Esophagus squamous epithelium (tissue), 5 donors: ENCODE measurements at places on chromosomes 12 and 14. TPM values are rescaled to one million over a fixed set of nuclear protein-coding genes. Genes with fewer than 3 reads are reported as not detected.

- no peak for DNase-seq
Observed at GRCh38 chr12:121949648-121950397, 31.4 kb downstream of the CFAP251 start.

DNA sequence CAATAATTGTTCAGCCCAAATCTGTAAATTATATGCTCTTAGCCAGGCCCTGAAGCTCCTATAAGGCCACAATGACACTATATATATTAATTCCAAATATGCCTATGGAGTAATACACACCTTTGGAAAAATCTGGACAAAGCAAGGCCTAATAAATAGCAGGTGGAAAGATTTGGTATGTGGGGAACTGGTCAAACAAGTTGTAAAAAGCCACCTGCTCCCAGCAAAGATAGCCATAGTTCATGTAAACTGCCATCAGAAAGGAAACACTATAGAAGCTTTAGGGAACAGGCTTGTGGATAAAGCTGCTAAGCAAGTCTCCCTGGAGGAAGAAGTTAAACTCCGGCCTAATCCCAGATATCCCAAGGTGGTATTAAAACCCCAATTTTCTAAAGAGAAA lies 29.7 kb downstream of the PRMT8 start:
- no peak for DNase-seq

- DNase-seq, result no peak
Observed at GRCh38 chr12:57255916-57256315, 4.9 kb upstream of the STAC3 start.

GRCh38 chr12:94754653-94755052 lies 104.3 kb upstream of the TMCC3 start:
- DNase-seq, result no peak

DNA sequence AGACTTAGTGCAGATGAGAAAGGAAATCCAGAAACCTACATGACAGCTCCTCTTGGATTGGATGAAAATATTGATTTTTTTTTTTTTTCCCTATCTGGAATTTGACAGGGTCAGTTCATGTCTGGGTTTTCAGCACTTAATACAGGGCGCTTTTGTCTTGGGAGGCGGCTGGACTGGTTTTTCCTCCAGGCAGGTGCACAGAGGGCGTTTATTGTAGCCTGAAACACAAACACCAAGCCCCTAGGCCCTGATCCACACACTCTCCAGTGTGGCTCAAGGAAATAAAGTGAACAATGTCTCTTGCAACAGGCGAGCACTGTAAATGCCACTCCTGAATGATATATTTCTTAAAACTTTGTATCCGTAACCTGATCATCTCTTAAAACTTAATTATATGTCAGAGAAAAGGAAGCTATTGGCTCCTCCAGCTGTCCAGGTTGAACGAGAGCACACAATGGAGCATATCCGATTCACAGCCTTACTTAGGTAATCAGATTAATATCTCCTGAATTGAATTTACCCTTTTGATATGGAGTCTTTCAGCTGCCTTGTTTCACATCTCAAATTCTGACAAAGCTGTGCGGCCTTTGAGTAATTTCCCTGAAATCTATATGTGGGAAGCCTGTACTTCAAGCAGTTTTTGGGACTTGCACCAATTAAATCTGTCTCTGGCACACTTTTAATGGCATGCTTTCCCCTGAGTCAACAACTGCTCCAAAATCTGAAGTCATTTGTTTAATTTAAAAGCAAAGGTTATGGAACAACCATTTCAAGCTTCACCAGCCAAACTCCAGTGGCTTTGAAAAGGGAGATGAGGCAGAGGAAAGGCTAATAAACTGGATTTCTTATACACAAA lies 485.7 kb downstream of the ZFP36L1 start:
- no peak for DNase-seq

GRCh38 chr12:40980427-40980961 lies 207.6 kb upstream of the PDZRN4 start:
- no peak for DNase-seq

- no peak for DNase-seq
Observed at GRCh38 chr14:24809135-24809534, 175.1 kb upstream of the GZMB start.

DNA sequence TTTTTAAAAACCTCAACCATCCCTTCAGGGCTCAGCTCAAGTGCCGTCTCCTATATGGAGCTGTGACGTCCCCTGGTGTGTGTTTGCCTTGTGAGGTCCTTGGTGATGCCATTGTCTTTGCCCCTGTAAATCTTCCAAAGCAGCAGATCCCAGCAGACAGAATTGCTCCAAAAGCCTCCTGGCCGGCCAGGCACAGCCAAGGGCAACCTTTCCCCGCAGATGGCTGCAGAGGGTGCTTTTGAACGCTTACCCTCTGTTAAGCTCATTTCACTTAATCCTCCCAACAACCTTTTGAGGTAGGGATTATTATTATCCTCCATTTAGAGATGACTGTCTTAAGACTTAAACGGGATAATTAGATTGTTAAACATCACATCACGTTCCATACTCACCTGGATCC lies 51.4 kb downstream of the RFX4 start:
- DNase-seq, result no peak

DNA sequence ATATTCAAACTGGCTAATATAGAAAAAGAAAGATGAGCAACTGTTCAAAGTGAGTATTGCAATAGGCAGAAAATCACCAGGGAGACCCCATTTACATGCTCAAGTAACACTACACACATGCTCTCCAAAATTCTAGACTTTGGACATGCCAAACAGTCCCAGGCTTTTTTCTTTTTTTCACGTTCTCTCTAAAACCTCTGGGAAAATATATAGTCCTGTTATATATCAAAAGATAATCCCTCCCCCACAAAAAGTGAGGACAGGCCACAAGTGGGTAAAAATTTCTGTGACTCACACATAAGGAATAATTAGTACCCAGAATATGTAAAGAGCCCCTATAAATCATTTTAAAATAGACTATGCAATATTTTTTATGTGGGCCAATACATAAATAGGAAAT lies 55.2 kb downstream of the EFCAB11 start:
- DNase-seq, result no peak

DNA sequence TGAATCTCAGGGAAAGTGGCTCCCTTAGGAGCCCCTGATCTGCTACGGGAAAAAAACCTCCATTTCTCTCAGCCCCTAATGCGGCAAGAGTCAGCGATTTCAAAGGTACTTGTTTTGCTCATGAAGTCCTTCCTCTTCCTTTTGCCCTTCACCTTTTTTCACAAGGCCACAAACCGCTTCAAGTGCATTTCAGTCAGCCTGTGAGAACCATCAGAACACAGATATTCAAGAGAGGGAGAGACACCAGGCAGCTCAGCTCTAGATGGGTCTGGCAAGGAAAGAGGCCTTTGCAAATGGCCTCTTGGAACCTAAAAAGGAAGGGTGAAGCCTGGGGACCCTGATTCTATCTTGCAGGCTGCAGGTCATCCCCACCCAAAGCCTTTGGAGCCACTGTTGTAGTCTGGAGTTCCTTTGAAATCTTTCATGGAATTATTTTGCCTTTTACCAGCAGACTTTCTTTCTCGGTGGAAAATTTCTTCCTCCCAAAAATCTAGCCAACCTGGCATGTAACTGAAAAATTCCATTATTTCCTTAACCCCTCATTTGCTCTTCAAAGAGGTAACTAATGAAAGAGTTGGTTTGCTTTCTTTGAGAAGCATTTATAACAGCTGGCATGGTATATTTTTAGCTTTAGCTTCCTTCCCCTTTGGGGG lies 145.0 kb downstream of the SAMD4A start:
- DNase-seq, result no peak

GRCh38 chr14:33207467-33208017 lies 268.9 kb downstream of the NPAS3 start:
- no peak for DNase-seq

- DNase-seq, result no peak
Observed at GRCh38 chr12:70260646-70261045, 17.4 kb downstream of the CNOT2 start.

- DNase-seq, result no peak
Observed at GRCh38 chr12:59040043-59040442, 119.7 kb upstream of the LRIG3 start.

- DNase-seq, result no peak
Observed at GRCh38 chr14:105739331-105740102, 213.1 kb downstream of the TMEM121 start.

GRCh38 chr14:105356927-105357326 lies 41.4 kb upstream of the TEX22 start:
- no peak for DNase-seq

DNA sequence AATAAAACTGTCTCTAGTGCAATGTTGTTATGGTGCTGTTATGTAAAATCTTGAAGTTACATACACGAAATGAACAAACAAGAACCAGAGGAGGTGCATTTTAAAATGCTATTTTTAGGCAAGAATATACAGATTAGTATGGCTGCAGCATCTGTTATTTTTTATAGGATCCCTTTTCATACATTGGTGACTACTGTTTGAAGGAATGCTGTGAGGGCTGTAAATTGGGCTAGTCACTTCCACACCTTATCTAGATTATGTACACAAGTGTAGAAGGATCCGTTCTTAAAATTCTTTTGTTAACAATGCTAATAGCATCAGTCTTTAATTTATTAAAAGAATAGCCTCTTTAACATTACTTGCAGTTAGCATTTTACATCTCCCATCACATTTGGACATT lies 284.3 kb upstream of the MDGA2 start:
- DNase-seq, result no peak

- DNase-seq, result no peak
Observed at GRCh38 chr12:524167-524951, 64.6 kb downstream of the B4GALNT3 start.

GRCh38 chr12:49874142-49874897 lies 29.4 kb downstream of the FAIM2 start:
- DNase-seq, result no peak

GRCh38 chr12:120886199-120887018 lies 17.7 kb downstream of the SPPL3 start:
- DNase-seq, result no peak

GRCh38 chr14:86533834-86534233 lies 1003.9 kb downstream of the FLRT2 start:
- no peak for DNase-seq

- DNase-seq, result no peak
Observed at GRCh38 chr12:77600468-77600843, 230.2 kb upstream of the NAV3 start.

- no peak for DNase-seq
Observed at GRCh38 chr14:77039285-77040058, 11.0 kb upstream of the IRF2BPL start.

DNA sequence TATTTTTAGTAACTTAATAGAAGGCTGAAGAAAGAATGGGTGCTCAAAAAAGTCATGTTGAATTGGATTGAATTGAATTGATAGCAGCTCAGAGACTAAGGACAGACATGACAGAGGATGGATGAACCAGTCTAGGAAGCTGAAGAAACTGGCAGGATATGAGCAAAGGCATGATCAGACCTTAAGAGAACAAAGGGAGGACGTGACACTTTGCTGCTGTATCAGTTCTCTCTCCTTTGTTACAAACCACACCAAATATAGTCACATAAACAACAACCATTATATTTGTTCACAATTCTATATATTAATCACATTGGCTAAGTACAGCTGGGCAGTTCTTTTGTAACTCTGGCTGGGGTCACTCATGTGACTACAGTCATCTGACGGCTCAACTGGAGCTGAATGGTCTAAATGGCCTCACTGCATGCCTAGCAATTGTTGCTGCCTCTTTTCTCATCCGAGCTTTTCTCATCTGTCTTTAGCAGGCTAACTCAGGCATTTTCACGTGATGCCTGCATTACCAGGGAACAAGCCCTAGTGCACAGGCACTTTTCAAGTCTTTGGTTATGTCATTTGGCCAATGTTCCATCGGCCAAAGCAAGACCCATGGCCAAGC lies 355.0 kb downstream of the ETNK1 start:
- no peak for DNase-seq

GRCh38 chr12:17304503-17305347 lies 698.8 kb upstream of the LMO3 start:
- no peak for DNase-seq

GRCh38 chr12:5377997-5378592 lies 53.8 kb upstream of the NTF3 start:
- no peak for DNase-seq

DNA sequence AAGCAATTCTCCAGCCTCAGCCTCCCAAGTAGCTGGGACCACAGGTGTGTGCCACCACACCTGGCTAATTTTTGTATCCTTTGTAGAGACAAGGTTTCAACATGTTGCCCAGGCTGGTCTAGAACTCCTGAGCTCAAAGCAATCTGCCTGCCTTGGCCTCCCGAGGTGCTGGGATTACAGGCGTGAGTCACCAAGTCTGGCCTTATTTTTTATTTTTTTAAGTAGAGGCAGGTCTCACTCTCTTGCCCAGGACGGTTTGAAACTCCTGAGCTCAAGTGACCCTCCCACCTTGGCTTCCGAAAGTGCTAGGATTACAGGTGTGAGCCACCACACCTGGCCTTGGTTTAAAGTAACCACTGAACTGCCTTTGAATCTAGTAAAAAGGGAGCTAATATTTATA lies 56.8 kb downstream of the SPPL3 start:
- DNase-seq, result no peak

DNA sequence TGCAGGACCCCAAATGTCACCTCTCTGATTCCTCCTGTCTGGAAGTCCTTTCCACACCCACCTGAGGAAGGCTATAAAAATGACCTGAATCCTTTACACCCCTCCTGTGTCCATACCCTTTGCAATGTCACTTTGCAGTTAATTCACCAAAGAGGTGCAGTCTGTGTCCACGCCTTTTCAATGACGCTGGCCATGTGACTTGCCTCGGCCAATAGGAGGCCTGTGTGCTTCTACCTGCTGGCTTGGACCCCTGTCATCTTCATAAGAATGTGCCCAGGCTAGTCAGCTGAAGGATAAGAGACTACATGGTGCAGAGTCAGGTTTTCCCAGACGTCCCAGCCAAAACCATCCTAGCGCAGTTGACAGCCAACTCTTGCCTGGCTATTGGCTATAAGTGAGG lies 101.4 kb downstream of the KSR2 start:
- no peak for DNase-seq

GRCh38 chr12:95607642-95608041 lies 56.4 kb upstream of the USP44 start:
- DNase-seq, result no peak

- no peak for DNase-seq
Observed at GRCh38 chr12:26179826-26180225, 15.5 kb upstream of the SSPN start.

DNA sequence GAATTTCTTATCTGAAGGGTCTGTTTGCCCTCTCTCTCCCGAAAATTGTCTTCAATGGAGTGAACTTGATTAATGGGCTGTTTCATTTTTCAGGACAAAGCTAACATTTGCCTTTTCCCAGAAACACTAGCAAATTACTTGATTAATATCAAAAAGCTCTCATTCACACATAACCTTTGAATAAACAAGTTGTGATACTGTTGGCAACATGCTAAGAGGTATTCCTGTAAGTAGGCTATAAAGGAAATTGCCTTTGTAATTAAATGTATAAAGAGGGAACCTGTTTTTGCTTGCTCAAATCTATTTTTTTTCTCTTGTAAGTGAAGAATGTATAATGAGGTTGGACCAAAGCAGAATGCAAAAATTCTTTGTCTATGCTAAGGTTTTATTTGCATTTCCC lies 457.2 kb downstream of the TMTC2 start:
- no peak for DNase-seq

- no peak for DNase-seq
Observed at GRCh38 chr14:22896356-22896755, 13.3 kb downstream of the REM2 start.

Gene ELK3
- total RNA-seq, result 32.1 TPM

Gene C12orf54
- total RNA-seq, result 2.0 TPM

Gene TMEM132C
- total RNA-seq, result 0.13 TPM

Gene DEGS2
- total RNA-seq, result 23.8 TPM

Gene NKX2-1
- total RNA-seq, result not detected

Gene RBP5
- total RNA-seq, result not detected

Gene KLRD1
- 1.9 TPM for total RNA-seq

Gene DIO3
- 0.18 TPM for total RNA-seq

Gene TMEM119
- 2.5 TPM for total RNA-seq
